Parietal lobe (tissue), 2 donors: ENCODE measurements at places on chromosomes 1 and 21. TPM values are rescaled to one million over a fixed set of nuclear protein-coding genes. Genes with fewer than 3 reads are reported as not detected.

FAM177B gene
- not detected for total RNA-seq

KRTAP21-1 gene
- not detected for total RNA-seq

RCSD1 gene
- 4.4 TPM for total RNA-seq

BARHL2 gene
- not detected for total RNA-seq

SLC2A5 gene
- total RNA-seq: 0.94 TPM

NLRP3 gene
- total RNA-seq: 0.63 TPM

LCE2A gene
- total RNA-seq: not detected

GJA9 gene
- total RNA-seq: not detected

KRTAP7-1 gene
- not detected for total RNA-seq
